Left kidney (tissue), 8 donors: ENCODE measurements at places on chromosomes 3 and 15. TPM values are rescaled to one million over a fixed set of nuclear protein-coding genes. Genes with fewer than 3 reads are reported as not detected.

- DNase-seq = no peak
Observed at GRCh38 chr3:121914081-121914998, 20.1 kb downstream of the SLC15A2 start.

DNA sequence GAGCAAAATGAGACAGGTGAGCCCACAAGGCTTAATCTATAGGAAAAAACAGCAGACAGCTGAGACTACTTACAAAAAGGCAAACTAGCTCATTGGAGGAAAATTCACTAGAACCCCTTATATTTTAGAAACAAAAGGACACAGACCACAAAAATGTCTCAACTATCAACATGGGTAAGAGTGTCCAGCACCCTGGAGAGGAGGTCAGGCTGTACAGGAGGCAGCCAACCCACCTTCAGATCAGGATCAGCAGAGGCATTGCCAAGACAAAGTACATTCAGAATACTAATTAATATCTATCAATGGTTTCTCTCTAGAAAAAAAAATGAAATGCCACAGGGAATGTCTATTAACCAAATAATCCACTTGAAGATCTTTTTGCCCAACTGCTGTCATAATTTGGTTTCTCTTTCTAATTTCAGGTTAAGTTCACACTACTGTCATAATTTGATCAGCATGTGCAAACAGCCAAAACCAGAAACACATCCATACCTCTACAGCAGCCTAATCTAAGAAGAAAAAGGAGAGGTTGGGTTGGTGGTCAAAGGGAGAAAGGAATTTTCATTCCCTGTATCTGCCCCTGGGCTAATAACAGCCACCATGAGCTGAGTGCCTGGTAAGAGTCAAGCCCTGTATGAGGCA lies 26.0 kb upstream of the THBS1 start:
- DNase-seq = no peak

GRCh38 chr3:143839980-143840379 lies 8.3 kb downstream of the SLC9A9 start:
- DNase-seq = no peak

DNA sequence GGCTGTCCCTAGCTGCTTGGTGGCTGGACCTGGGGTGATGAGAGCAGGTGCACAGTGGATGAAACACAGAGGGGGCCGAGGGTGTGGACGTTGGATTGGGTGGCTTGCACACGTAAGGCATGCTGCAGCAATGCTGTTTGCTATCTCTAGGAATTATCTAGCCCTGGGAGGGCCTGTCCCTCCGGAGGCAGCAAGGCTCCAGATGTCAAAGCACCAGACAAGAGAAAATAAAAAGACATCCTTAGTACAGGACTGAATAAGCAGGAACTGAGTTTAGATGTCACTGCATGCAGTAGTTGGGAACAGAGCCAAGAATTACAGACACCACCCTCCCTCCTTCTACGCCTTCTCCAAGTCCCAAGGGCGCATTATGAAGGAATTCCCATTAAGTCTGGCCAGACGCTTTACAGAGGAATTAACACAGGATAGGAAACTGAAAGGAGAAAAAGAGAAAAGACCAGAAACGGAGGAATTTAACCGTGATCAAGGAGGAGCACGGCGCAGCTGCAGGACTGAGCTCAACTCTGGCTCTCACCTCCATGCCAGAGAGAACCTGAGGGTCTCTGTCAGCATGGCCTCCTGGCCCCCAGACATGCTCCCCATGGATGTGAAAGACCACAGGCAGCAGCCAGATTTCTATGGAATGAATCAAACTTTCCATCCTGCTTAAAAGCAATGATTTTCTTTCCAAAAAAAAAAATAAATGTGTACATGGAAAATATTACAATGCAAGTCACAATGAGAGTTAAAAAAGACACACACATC lies 13.8 kb downstream of the ATP10A start:
- peak; percentile 42 for DNase-seq

- DNase-seq = no peak
Observed at GRCh38 chr3:122343654-122344053, 18.6 kb downstream of the CSTA start.

DNA sequence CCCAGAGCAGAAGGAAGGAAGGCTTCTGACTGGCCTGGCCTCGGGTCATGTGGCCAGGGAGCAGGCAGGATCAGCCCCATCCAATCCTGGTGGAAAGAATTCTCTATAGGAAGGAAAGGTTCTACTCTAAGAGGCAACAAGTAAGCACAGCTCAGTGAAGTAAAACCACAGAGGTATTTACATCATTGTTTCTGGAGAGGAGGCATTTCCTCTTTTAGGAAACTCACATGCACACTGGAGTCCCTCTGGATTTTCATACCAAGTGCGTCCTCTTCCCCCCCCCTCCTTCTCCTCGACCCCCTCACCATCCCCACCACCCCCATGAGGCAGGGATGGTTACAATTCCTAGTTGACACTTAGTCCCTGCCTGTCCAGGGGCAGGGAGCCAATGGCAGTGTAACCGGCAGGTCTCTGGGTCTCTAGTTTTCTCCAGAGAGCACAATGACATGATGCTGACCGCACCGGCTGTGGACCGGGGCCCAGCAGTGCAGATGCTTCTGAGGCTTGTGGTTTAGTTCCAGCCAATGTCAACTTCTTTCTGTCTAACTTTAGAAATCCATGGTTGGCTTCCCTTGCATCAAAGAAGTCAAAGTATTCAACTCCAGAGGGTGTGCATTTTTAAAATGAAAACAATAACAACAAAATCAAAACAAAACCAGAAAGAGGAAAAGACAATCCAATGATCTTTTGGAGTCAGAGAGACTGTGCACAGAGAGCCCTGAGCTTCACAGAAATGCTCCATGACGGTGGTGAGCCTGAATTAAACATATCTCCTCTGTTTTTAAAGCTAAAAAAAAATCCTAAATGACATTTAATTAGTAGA lies 230.3 kb upstream of the TLE3 start:
- DNase-seq = no peak

DNA sequence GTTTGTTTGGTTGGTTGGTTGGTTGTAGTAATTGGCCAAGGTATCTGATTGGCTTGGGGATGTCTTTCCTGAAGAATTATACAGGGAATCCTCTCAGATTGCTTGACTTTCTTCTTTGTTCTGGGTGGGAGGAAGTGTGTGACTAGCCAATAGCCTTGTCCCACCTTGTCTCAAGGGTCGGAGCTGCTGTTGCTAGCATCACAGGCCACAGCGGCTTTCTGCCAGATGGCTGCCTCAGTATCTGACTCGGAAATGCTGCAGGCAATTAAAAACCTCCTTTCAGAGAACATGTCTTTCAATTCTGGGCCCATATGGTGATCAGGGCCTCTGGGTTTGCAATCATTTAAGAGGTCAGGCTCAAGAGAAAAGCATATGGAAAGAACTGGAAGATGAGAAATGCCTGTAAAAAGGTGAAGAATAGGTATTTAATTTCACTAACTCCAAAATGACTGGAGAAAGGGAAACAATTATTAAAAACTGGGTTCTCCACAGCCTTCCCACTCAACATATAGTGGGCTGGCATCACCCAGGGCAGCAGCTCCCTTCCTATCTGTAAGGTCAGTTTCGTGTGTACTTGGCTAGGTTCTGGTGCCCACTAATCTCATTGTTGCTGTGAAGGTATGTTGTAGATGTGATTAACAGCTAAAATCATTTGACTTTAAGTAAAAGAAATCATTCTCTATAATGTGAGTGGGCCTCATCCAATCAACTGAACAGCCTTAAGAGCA lies 32.4 kb downstream of the TGFBR2 start:
- no peak for DNase-seq

STIMATE gene
- polyA plus RNA-seq = 17.6 TPM

SAMMSON gene
- not detected for polyA plus RNA-seq

ACP3 gene
- polyA plus RNA-seq = 86.3 TPM
